Activated CD8-positive, alpha-beta memory T cell treated with anti-CD3 and anti-CD28 coated beads, Interleukin-2, amount 10 ng/mL, durations not matched to agents 7 days and 5 days (primary cell): ENCODE measurements at places on chromosomes 5 and 9. TPM values are rescaled to one million over a fixed set of nuclear protein-coding genes. Genes with fewer than 3 reads are reported as not detected.

ACER2 gene
- 1.9 TPM for total RNA-seq

NDST1 gene
- total RNA-seq, result 0.58 TPM

C8G gene
- total RNA-seq, result 1.7 TPM

ZNF658 gene
- total RNA-seq, result 3.7 TPM

ANKH gene
- total RNA-seq, result 31.3 TPM

OR1Q1 gene
- not detected for total RNA-seq

DMGDH gene
- 0.70 TPM for total RNA-seq

ENTPD8 gene
- not detected for total RNA-seq

CD74 gene
- 1,561 TPM for total RNA-seq

CDC25C gene
- 14.9 TPM for total RNA-seq

MYOT gene
- total RNA-seq, result not detected

FAT2 gene
- not detected for total RNA-seq

ST6GALNAC6 gene
- 93.5 TPM for total RNA-seq

PCDHGA12 gene
- total RNA-seq, result not detected

ERGIC1 gene
- total RNA-seq, result 30.9 TPM
